ENCODE measurements at places on chromosomes 16 and 17.

DNA sequence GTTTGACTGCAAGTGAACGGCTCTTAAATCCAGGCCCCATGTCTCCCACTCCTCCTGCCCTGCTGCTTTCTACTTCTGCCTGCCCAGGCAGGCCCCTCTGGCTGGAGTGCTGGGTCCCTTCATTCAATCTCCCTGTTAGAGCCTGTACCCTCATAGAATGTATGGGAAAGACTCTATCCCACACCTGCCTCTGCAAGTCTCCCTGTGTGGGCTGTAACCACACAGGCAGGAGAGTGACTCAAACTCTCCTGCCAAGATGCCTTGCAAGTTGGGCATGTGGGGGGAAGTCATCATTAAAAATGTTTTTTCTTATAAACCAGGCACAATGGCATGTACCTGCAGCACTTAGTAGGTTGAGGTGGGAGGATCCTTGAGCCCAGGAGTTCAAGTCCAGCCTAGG is 77.5 kb downstream of the PLXDC1 start:
- DNase-seq: no peak

DNA sequence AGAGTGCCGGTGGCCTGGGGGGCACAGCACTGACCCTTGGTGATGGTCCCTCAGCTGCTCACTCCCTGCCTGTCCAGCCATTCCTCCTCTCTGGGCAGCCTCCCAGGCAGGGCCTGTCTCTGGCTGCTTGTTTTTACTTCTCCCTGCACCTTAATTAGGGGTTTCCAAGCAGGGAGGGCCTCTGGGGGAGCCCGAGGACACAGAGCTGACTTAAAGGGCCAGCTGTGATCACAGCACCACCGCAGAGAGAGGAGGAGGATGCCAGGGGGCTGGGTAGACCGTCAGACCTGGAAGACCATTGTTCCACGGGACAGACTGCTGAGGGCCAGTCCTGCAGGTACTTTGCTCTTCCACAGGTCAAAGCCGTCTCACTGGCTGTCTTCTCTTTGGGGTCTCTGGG is 1.2 kb upstream of the DPH1 start:
- DNase-seq: no peak

GRCh38 chr16:85931596-85932402 is 32.8 kb downstream of the IRF8 start:
- DNase-seq: no peak

DNA sequence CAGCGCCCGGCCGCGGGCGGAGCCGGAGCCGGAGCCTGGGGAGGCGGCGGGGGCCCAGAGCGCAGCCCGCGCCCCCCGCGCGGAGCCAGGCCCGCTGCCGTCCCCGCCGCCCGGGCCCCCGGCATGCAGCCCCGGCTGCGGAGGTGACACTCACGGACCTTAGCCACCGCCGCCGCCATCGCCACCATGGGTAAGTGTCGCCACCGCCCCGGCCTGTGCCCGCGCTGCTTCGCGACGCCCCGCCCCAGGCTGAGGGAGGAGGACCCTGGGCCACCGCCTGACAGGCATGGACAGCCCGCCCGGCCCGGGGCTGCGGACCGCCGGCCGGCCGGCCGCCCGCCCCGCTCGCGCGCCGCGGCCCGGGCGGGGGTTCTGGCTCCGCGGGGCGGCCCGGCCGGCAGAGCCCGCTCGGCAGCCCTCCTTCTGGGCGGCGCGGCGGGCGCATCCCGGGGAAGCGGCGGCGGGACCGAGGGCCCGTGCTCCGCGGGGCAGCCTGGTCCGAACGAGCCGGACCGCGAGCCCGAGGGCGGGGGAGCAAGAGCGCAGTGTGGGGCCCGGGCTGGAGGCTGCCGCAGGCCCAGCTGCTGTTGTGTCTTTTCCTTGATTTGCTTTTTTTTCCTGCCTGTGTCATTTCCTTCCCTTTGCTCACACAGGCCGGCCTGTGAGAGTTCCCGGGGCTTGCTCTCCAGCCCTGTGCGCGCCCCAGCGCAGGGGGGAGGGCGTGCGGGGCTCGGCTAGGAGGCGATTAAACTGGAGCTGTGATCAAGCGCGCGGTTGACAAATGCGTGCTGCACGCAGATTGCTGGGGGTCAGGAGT is 565 bp downstream of the MAP3K3 start:
- DNase-seq: peak; percentile 43

DNA sequence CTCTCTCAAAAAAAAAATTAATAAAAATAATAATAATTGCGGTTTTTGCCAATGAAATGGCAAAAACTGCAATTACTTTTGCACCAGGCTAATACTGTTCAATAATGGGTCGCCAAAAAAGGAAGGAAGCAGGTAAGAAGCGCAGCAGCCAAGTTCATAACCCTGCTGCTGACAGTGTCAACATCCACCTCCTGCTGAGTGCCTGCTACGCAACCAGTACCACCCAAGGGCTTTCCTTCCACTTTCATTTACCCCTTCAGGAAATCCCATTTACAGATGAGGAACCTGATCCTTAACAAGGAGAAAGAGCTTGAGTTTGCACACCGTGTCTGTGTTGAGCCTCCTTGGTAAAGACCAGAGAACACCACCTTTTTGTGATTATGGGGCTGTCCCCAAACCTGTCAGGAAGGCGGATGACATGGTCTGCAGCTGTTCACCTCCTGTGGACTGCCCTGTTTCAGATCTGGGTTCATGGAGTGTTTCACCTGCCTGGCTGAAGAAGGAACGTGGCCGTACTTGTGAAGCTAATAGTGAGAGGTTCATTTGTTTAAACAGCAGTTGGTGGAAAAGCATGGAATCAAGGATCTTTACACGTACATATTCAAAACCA is 378.0 kb downstream of the SLC39A11 start:
- no peak for DNase-seq

- no peak for DNase-seq
Measured at GRCh38 chr16:59552164-59552563, 818.0 kb upstream of the GOT2 start.

GRCh38 chr16:1941162-1942046 is 1.6 kb downstream of the MSRB1 start:
- DNase-seq: no peak

- no peak for DNase-seq
Measured at GRCh38 chr17:67253384-67253783, 8.4 kb upstream of the HELZ start.

DNA sequence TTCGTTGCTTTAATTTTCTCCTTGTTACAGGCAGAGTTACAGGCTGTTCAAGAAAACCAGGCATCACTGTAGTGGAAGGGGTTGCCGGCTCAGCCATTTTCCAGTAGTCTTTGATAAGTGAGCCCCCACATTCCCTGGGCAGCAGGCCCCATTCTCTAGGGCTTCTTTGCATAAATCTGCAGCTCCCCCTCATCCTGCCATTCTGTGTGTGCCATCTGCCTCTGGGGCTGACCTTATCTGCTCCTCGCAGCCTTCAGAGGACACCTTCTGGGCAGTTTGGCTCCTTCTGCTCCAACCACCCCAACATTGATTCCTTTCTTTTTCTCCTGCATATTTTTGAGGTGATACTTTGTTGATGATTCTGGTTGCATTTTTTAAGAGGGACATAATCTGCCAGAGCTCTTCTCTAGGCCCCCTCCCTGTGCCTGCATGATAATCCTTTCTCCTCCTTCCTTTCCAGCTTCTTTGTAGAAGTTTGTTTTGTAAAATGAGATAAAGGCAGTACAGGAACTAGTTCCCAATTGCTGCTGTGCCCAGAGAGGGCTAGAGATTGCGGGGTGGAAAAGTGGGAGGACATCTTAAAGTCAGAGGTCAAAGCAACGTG is 17.1 kb downstream of the RND2 start:
- DNase-seq: no peak

- no peak for DNase-seq
Measured at GRCh38 chr16:17446661-17447060, 24.1 kb downstream of the XYLT1 start.

GRCh38 chr17:79810130-79811010 is 13.5 kb upstream of the CBX8 start:
- peak; percentile 71 for DNase-seq

DNA sequence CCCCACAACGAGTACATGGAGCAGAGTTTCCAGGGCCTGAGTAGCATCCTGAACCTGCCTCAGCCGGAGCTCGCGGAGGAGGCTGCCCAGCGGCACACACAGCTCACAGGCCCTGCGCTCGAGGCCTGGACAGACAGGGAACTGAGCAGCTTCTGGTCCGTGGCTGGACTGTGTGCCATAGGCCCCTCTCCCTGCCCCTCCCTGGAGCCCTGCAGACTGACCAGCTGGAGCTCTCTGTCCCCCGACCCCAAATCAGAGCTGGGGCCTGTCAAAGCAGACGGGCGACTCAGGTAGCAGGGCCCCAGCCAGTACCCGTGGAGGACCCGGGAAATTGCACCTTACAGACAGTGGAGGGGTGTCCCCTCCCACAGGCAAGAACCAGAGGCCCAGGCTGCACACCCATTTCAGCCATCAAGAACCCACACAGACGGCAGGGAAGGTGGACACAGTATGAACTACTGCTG is 13.0 kb downstream of the MRPL27 start:
- no peak for DNase-seq

- DNase-seq: no peak
Measured at GRCh38 chr16:47884116-47884725, 271.6 kb downstream of the ABCC12 start.

GRCh38 chr17:66379544-66379943 is 77.1 kb downstream of the PRKCA start:
- DNase-seq: no peak

- DNase-seq: peak; percentile 45
Measured at GRCh38 chr16:27189335-27189972, 13.9 kb upstream of the KDM8 start.

GRCh38 chr17:4766201-4766600 is 5.5 kb upstream of the TM4SF5 start:
- DNase-seq: no peak

GRCh38 chr17:74872313-74873036 is at the start of gene FDXR:
Gene FDXR (minus strand): TSS chr17:74872994. CDS start chr17:74872944, 50 bp downstream.
- DNase-seq: no peak

GRCh38 chr16:57430955-57431354 is 16.2 kb downstream of the CIAPIN1 start:
- no peak for DNase-seq

- DNase-seq: no peak
Measured at GRCh38 chr17:379531-380465, 27.2 kb upstream of the RPH3AL start.

DNA sequence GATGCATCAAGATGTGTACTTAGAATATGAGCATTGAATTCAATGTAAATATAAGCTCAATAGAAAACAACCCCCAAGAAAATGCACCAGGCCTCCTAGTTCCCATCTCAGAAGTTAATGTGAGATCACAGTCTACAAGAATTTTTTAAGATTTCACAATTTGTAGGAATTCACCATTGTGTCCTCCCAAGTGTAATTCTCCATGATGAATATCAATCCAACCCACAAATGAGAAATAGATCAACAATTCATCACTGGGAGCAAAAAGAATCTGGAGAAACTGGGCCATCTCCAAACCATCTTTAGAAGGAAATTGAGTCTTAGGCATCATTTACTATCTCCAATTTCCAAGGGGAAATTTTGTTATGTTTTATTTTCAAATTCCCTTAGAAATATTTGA is 310.5 kb upstream of the GOT2 start:
- no peak for DNase-seq

DNA sequence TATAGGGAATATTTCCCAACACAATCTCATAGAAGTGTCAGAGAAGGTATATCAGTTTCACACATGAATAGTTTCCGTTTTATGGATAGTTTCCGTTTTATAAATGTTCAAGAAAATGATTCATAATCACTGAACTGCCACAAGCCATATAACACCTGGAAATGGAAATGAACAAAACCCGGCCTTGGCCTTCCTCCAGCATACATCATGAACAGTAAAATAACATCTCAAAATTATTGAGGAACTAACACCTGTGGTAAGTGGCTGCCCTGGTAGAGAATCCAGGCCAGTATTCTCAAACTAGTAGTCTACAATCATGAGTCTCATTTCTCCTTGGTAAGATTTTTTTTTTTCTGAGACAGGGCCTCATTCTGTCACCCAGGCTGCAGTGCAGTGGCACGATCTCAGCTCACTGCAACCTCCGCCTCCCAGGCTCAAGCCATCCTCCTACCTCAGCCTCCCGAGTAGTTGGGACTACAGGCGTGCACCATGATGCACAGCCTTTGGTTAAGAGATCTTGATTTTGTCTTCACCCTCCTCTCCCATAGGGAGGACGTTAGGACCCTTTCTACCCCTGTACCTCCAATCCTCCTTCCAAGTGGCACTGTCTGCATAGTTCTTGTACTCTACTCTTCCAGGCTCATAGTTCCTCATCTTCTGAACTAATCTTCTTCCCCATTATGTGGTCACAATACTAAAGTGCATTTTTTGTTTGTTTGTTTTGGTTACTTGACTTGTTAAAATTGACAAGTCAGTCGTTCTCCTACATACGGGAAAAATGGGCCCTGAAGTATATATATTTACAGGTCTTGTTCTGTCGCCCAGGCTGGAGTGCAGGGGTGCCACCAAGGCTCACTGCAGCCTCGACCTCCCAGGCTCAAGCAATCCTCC is 15.0 kb upstream of the RGS9 start:
- DNase-seq: no peak

GRCh38 chr16:4319454-4320421 is 3.9 kb downstream of the GLIS2 start:
- DNase-seq: no peak

- DNase-seq: no peak
Measured at GRCh38 chr17:6666557-6666956, 15.0 kb downstream of the C17orf100 start.

- DNase-seq: no peak
Measured at GRCh38 chr16:82037666-82038065, 2.6 kb downstream of the HSD17B2 start.

DNA sequence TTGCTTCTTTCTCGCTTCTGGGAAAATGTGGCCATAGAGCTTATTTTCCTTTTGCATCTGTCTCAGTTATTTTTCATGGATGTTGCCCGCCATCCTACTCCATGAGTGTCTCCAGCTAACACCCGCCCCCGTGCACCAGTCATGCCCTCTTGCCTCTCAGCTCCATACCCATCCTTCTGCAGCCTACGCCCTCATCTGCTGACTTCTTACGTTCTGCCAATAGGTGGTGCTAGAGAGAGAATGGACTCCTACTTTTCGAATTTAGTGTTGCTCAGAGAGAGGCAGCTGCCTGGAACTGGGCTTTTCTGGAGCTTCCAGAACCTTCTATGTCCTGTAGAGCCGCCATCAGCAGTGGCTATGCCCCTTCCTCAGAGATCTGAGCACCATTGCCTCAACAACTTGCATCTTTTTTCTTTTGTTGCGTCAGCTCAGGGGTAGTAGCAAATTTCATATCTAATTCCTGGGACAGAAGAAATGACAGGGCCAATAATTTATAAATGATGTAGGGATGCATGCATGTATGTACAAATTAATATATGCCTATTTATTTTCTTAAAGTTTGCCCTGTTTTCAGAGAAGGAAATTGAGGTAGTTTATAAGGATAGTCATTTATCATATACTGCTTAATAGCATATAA is 119.7 kb upstream of the MYOCD start:
- peak; percentile 43 for DNase-seq

DNA sequence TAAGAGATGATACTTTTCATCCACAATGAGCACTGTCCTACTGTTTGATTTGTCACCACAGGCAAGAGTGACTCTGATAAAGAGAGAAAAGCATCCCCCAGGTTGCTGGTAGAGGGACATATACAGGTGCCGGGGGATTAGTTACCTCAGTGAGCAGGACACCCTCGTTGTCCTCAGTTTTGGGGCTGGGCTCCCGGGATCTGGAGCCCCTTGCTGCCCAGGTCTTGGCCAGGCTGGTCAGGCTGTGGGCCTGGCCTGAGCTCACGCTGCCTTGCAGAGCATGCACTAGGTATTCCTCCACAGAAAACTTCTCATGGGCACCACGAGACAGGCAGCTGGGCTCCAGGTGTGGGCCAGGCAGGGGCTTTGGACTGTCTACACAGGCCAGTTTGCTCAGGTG is 24.4 kb upstream of the SPATA32 start:
- no peak for DNase-seq
